ENCODE measurements at places on chromosomes 5 and 9.

DNA sequence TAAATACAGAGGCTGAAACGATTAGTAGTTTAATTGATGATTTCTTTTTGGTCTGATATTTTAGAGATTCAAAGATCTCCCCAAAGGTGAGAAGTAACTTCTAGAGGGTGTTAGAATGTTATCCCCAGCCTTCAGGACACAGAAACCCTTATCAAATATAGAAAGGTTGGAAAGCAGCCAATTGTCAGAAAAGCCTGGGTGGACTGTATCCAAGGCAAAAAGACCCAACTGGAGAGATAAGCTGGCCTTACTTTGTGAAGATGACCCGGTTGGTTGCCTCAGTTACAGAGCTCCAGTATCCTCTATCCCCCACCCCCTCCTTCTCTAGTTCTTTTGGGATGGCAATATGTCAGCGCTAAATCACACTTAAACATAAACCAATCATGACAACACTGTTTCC, 75.7 kb downstream of the GCNT4 start:
- no peak for DNase-seq

GRCh38 chr9:126067031-126067734, 259.4 kb upstream of the MVB12B start:
- DNase-seq, result no peak

- DNase-seq, result peak; percentile 25
Observed at GRCh38 chr9:131096269-131097125, at the start of gene AIF1L. Gene AIF1L (plus strand): TSS chr9:131096531. CDS start chr9:131096630, 99 bp downstream.

DNA sequence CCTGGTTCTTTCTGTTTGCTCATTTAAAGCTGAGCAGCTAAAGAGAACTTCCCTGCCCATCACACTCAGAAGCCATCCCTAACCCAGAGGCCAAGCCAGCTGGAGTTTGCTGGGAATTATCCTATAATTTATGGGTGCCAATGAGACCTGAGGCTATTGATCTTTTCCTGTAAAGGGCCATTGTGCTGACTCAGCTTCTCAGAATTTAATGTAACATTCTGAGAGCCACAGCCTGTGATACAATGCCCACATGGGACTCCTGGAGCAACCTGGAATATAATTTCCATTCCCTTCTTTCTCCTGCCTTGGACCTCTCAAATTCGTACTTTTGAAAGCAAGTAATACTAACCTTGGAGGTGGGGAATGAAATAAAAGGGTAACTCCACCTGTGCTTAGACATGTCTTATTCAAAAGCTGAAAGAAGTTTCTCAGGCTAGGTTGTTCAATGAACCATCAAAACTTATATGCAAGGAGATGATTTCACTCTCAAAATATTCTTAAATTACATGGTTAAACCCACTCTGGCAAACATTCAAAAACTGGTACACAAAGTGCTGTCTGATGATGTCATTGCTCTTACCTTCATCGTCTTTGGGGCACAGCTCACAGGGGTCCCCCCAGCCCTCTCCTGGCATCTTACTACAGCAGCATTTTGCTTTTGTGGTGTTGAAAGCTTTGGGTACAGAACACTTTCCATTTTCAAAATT, 206.7 kb downstream of the SLC12A2 start:
- no peak for DNase-seq
